ENCODE measurements at places on chromosomes 16 and 17.
A peak's percentile ranks its signal among the peaks of the same experiment; 100 is the strongest.

DNA sequence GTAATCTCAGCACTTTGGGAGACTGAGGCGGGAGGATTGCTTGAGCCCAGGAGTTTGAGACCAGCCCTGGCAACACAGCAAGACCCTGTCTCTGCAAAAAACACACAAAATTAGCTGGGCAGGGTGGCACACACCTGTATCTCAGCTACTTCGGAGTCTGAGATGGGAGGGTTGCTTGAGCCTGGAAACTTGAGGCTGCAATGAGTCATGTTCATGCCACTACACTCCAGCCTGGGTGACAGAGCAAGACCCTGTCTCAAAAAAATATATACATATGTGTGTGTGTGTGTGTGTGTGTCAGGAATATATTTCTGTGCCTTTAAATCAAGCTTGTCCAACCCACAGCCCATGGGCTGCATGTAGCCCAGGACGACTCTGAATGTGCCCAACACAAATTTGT, 55.2 kb downstream of the CRISPLD2 start:
- no peak for DNase-seq

DNA sequence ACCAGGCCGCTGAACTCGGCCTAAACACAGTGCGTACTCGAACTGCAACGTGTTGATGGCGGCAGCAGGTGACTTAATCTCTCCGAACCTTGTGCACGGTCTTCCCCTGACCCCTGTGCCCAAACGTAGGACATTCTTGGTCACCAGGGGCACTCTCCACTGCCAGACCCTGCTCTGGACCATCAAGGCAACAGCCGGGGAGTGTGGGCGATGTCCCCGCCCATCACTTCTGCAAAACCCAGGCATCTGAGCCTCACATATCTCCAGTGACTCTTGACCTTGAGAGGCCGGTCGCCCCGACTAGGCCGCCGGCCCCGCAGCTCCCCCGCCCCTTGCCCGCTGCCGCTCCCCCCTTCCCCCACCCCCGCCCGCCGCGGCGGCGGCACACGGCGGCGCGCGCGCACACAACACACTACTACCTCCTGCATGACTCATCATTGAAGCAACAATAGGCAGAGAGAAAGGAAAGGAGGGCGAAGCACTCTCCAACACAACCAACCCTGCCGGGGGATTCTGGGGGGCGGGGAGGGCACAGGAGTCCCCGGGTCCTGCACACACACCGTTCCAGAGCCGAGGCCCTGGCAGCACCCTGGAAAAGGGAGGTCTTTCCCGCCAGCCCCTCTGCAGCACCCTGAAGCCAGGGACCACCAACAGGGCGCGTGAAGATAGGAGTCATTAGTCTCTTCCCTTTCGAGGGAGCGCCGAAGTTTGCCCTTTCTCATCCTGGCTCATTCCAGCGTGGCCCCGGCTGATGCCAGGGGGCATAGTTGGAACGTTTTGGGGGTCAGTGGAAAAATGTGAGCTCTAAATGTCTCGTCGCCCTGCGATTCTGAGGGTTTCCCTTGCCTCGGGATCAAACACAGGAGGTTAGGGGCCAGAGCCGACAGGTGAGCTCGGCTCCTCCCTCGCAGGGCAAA, 1.9 kb downstream of the MNT start:
- peak; percentile 72 for DNase-seq

- no peak for DNase-seq
Observed at GRCh38 chr17:50339381-50339780, 6.5 kb upstream of the XYLT2 start.

- no peak for DNase-seq
Observed at GRCh38 chr17:65678546-65678945, 117.1 kb upstream of the AXIN2 start.

- DNase-seq = no peak
Observed at GRCh38 chr17:14374268-14374667, 73.4 kb downstream of the HS3ST3B1 start.
